ENCODE measurements at places on chromosomes 13 and 19.

DNA sequence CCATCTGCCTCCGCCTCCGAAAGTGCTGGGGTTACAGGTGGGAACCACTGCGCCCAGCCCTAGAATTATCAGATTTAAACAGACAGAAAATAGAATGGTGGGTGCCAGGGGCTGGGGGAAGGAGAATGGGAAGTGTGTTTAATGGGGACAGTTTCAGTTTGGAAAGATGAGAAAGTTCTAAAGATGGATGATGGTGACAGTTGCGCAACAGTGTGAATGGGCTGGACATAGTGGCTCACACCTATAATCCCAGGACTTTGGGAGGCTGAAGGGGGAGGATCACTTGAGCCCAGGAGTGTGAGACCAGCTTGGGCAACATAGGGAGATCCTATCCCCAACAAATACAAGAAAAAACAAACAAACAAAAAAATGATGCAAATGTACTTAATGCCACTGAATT lies 15.9 kb downstream of the KANK2 start:
- no peak for DNase-seq

GRCh38 chr13:112814905-112815585 lies 125.2 kb downstream of the ATP11A start:
- DNase-seq: no peak

DNA sequence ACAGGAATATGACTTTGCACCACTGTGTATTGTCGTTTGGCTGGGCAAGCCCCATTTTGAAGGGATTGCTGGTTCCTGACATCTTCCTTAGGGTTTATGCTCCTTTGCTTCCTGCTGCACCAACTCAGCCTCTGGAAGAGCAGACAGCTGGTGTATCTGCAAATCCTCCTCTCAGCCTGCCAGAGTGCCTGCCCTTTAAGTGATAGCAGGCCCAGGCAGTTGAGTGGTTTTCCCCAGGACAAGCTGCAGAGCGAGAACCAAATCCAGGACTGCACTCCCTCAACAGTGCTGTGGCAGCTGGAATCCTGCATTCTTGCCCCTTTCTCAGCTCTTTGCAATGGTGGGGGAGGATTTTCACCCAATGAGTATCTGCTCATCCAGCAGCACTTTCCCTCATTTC lies 85.5 kb downstream of the ZNF429 start:
- no peak for DNase-seq

DNA sequence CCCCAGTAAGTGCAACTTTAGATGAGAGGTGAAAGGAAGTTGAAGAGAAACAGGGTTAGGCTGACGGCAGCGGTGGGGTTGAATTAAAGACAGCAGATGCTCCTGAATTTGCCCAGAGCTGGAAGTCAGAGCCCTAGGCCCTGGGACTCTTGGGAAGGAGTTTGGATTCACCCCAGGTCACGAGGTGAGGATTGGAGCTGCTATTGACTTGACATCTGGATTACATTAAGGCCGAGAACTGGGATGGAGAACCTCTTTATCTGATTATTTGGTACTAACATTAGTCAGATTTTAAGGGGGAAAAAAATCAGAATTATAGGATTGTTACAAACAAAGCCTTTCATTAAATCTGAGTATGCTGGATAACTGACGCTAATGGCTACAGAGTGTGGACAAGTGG lies 367.2 kb downstream of the ZNF536 start:
- DNase-seq: no peak

- no peak for DNase-seq
These were observed 4.6 kb downstream of the PIK3R2 start for GRCh38 chr19:18157465-18158063.

DNA sequence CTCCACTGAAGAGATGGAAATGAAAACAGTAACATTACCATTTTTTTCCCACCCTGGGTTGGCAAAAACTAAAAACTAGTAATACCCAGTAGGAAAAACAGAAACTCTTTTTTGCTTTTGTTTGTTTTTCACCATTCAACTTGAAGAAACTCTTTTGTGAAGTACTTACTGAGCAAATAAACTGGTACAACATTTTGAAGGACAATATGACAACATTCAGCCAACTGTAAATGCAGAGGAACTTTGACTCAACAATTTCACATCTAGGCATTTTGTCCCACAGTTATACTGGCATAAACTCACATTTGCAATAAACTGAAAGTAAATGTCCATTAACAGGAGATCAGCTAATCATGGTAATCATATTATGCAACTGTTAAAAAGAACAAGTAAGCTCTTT lies 152.5 kb downstream of the RNF17 start:
- no peak for DNase-seq

DNA sequence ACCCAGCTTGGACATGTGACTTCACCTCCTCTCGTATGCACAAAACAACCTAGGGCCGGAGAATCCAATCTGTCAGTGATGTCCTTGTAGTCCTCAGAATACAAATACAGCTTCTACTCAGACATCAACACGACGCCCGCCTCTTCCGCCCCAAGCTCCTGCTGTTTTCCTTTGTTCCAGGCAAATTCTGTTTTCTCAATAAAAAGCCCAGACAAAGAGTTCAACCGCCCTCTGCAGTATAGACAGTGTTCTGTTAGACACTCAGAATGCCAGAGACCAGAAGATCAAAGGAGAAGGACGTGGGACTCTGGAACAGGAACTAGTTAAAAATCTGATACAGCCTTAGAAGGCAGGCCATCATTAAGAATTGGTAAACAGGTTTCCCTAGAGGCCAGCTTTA lies 42.0 kb upstream of the GGACT start:
- no peak for DNase-seq

DNA sequence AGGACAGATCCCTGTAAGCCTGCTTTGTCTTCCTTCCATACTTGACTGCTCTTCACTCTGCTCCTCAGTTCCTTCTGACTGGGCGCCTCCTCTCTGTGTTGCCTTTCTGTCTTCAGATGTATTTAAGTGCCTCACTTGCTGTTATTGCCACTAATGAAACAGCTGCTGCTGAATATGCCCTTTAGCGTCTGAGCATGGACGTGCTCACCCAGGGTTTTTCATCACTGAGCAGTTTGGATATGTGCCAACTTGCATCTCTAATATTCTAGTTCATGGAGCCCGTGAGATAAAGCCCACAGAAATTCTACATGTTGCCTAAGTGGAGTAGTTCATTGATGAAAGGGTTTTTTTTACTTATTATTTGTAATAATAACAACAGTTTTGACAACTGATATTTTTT lies 198.2 kb downstream of the MYO16 start:
- no peak for DNase-seq

DNA sequence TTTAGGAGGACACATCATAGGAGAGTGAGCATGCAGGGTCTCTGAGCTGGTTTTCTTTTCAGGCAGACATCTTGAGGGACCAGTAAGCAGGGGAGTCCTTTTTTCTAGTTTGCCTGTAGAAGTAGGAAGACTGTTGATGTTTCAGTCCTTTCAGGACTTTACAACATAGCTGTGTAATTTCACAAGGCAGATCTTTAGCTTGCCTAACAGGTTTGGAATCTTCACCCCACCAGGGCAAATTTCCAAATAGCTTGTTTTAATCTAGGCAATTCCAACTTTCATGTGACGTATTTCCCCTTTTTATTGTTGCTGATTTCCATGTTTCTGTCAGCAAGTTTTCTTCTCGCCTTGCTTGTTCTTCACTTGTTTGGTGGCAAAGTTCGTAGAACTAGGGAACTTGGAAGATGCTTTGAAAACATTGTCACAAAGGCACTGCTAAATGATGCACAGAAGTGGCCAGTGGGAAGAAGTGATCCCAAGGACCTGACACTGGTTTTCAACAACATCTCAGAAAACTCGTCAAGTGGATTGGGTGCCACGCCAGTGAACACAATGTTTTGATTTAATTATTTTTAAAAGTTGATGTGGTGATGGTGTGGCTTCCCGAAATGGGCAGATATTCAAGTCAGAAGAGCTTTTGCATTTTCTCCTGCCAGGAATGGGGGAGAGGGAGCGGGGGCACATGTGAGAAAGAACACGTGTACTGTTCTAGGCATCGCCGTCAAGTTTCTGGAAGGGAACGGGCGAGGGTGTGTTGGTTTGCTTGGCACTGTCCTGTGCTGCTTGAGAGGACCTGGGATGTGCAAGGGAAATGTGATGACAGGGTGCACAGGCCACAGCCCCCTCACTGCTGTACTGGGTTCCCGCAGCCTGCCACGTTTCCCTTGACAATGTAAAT lies 418.6 kb downstream of the OXGR1 start:
- no peak for DNase-seq

DNA sequence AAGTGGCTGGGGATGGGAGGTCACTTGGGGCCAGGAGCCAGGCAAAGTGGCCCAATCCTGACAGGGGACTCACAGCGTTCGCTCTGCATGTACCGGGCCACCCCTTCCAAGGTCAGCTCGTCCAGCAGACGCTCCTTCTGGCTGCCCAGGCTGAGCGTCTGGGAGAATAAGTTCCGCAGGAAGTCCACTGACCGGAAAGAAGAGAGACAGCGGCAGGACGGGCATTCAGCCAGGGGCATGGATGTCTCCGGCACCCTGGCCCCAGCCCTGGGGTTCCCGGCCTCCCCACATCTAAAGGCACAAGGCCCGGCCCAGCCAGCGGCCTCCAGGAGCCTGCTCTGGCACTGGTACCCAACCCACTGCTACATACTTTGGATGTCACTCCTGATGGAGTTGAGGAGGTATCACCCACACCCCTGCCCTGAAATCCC lies 6.1 kb downstream of the SIRT2 start:
- no peak for DNase-seq

- no peak for DNase-seq
These were observed 73.5 kb upstream of the PCDH17 start for GRCh38 chr13:57558051-57558467.

- DNase-seq: no peak
These were observed 18.9 kb upstream of the OR7D2 start for GRCh38 chr19:9159891-9160290.

DNA sequence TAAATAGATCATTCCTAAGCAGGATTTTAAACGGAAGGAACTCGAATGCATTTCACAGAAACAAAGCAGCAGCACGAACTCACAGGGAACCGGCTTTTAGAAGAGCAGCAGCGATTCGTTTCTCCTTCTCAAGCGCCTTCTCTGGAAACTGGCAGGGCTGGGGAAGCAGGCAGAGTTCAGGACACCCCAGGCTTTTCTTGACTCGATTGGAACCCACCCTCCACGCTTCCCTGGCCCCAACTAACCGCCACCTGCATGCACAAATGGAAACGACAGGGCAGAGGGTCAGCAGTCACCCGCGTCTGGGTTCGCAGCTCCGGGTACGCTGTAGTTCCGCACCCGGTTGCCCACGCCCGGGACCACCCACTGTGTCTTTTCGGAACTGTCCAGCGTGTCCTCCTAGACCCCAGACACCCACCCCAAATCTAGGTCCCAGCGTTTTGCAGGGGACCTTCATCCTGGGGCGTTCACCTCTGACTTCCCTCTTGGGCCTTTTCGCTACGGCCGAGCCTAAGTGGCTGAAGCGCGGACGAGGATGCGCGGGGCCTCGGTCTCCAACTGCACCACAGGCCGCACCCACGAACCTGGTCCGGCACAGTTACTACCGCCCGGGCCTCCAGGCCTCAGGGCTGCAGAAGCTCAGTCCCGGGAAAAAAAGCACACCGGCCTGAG lies 500 bp downstream of the ZFP30 start:
- DNase-seq: no peak

DNA sequence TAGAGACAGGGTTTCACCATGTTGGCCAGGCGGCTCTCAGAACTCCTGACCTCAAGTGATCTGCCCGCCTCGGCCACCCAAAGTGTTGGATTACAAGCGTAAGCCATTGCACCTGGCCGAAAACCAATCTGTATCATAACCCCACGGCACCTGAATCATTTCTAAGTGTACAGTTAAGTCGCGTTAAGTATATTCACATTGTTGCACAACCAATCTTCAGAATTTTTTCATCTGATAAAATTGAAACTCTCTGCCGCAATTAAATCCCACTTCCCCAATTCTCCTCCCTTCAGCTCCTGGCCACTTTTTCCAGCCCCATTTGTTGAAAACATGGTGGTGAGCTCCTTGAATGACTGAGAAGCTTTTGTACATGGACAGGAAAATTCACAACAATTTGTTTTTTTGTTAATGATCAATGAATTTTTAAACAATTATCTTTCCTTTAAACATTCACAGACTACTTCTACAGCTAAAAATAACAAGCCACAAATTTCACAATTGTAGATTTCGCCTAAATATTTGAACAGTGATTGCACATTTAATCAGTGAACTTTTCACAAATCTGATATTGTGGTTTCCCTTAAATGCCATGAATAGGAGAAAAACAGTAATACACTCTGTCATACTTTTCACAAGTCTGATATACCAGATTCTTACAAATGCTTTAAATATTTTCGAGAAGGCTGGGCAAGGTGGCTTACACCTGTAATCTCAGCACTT lies 13.8 kb downstream of the FGF21 start:
- peak; percentile 14 for DNase-seq

GRCh38 chr19:4025317-4025716 lies 17.8 kb downstream of the PIAS4 start:
- DNase-seq: no peak

- no peak for DNase-seq
These were observed 439.4 kb upstream of the KLF12 start for GRCh38 chr13:74573654-74574053.

GRCh38 chr19:38709671-38710415 lies 34.4 kb downstream of the CAPN12 start:
- DNase-seq: no peak

DNA sequence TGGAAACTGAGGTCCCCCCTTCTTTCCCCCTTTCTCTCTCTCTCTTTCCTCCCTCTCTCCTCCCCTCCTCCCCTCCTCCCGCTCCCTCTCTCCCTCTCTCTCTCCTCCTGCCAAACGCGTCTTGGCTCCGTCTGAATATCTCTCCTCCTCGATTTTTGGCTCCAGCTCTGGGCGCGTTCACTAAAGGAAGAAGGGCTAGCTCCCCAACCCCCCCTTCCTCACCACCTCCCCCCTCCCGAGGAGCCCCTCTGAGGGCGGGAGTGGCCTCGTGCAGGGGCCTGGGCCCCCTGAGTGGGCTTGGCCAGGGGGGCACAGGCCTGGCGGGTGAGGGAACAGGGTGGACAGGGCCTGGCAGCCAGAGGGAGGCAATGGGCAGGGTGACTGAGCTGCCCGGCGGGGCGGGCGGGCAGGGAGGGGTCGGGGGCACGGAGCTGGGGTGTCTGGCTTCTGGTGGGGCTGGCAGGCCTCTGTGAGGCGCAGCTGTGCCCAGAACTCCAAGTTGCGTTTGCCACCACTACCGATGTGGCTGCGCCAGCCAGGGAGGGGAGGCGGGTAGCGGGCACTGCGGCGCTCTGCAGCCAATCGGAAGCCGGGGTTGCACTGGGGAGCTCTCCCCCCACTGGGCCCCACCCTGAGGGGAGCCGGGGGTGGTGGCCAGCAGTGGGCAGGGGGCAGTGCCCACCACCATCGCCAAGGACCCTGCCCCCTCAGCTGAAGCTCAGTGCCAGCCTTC lies 7.1 kb downstream of the NFIX start:
- no peak for DNase-seq

GRCh38 chr19:35155441-35155840 lies 906 bp downstream of the FXYD5 start:
- DNase-seq: no peak

DNA sequence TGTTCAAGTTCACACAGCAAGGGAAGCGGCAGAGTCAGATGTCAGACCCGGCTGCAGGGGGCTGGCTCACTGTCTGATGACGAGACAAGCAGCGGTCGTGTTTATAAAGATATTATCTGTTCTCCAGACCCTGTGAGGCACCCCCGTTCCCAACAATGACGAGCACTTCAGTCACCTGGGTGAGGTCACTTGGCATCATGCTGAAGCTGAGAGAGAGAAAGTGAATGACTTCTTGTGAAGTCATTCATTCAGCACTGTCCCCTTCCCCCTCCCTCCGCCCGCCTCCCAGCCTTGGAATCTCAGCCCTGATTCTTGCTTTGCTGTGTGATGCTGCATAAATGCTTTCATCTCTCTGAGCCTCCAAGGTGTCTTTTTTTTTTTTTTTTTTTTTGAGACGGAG lies 4.9 kb upstream of the LYPD3 start:
- DNase-seq: no peak

All from GF-D8 (cell line).